Caco-2 (cell line): ENCODE measurements at places on chromosomes 11 and 22. TPM values are rescaled to one million over a fixed set of nuclear protein-coding genes. Genes with fewer than 3 reads are reported as not detected.

The OR8G5 gene
- total RNA-seq, result not detected in 2 replicates

The TRIM34 gene
- 4.3 and 4.7 TPM in 2 replicates for total RNA-seq

The CCDC86 gene
- total RNA-seq, result 55.9 and 63.8 TPM in 2 replicates

The FAM227A gene
- total RNA-seq, result 0.73 and 2.2 TPM in 2 replicates

DNA sequence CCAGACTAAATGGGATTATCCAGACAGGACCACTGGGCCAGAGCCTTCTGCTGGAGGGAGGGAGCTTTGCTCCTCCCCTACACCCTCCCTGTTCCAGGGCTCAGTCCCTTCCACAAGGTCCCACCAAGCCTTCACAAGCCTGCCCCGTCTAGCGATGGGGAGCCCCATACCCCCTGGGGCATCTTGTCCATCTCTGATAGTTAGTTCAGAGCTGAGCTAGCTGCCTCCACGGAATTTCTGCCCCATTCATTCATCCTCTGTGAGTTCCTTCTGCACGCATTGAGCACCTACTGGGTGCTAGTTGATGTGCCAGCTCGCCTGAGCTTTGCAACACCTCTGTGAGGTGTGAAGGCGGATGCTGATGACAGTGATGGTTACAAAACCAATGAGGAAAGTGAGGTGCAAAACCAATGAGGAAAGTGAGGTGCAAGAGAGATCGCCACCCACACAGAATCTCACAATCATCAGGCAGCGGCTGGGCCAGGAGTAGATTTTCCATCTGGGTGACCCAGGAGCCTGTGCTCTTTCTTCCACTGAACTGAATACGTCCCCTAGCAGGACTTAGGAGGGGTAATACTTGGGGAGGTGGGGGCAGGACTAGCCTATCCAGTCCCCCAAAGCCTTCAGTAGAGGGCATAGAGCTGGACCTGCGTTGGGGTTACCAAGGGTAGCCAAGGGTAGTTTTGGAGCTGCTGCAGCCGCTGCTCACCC, 21.5 kb upstream of the CBX7 start:
- no peak overlapping the region for H3K4me3 ChIP-seq
- H3K36me3 ChIP-seq, result no peaks in the 10 kb centered on the region
- H3K27ac ChIP-seq, result peak overlapping the region; percentile 100
- peaks cover 57% of the 10 kb centered on the region for H3K4me1 ChIP-seq

- H3K27ac ChIP-seq, result no peak overlapping the region
- H3K4me3 ChIP-seq, result no peak overlapping the region
- no peaks in the 10 kb centered on the region for H3K4me1 ChIP-seq
Measured at GRCh38 chr11:47599902-47600301, 5.7 kb upstream of the C1QTNF4 start.

DNA sequence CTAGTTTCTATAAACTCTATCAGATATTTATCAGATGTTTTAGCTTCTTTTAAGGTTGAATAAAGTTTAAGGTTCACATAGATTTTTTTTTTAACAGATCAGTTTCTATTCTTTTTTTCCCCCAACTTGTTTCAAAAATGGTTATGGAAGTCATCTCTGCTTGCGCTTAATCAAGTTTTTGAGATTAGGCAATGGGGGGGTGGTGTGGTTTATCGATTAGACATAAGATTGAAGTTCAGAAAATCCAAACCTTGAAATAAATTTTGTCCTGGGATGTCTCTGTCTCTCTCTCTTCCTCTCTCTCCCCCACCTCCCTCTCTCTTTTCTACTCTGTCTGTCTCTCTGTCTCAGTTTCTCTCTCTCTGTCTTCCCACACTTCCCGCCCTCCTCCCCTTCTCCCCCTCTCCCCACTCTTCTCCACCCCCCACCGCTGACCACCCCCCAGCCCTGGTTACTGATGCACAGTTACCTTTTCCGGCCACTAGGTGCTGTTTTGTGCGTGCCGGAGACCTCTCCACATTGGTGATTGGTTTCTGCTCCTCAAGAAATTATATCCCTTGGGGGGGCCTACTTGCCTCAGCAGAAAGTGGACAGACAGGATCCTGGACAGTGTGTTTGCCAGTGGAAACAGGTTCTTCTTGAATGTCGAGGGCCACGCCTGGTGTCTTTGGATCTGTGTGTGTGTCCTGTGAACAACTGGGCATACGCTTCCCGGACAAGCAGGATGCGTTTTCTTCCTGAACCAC, 29.7 kb upstream of the ANO1 start:
- H3K36me3 ChIP-seq, result no peaks in the 10 kb centered on the region
- no peak overlapping the region for H3K4me3 ChIP-seq
- peak; percentile 87 for DNase-seq
- H3K27me3 ChIP-seq, result no peaks in the 10 kb centered on the region
- H3K27ac ChIP-seq, result no peak overlapping the region
- H3K4me1 ChIP-seq, result peaks cover 9% of the 10 kb centered on the region
